ENCODE measurements at places on chromosomes 6 and 20.

DNA sequence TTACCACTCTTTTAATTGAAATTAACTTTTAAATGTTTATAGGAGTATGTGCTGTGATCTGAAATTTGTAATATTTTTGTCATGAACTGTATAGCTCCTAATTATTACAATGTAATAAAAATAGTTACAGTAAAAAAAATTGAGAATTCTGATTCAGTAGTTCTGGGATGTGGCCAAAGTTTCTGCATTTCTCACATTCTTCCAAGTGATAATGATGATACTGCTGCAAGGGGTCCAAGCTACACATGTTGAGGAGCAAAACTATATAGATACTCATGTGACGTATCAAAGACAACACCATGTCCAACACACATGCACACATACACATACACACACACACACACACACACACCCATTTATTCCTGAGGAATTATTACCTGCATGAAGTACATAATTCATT lies 71.0 kb upstream of the FAM83B start:
- DNase-seq: no peak

DNA sequence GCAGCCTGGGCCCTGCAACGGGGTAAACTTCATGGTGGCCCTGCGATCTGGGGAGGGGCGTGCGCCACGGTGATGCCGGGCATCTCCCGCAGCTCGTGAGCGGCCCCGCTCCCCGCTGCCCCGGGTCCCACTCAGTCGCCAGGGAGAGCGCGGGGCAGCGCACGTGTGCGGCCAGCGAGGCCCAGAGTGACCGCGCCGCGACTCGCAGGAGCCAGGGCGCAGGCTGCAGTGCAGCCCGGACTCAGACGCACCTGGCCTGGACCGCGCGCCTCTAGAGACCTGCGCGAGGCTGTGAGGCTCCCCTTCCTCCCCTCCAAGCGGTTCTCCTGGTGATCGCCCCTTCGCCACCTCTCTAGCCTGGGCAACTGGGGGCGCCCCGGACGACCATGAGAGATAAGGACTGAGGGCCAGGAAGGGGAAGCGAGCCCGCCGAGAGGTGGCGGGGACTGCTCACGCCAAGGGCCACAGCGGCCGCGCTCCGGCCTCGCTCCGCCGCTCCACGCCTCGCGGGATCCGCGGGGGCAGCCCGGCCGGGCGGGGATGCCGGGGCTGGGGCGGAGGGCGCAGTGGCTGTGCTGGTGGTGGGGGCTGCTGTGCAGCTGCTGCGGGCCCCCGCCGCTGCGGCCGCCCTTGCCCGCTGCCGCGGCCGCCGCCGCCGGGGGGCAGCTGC lies 652 bp downstream of the BMP6 start:
- DNase-seq: no peak

GRCh38 chr20:34595377-34596184 lies 37.1 kb downstream of the MAP1LC3A start:
- DNase-seq: no peak

DNA sequence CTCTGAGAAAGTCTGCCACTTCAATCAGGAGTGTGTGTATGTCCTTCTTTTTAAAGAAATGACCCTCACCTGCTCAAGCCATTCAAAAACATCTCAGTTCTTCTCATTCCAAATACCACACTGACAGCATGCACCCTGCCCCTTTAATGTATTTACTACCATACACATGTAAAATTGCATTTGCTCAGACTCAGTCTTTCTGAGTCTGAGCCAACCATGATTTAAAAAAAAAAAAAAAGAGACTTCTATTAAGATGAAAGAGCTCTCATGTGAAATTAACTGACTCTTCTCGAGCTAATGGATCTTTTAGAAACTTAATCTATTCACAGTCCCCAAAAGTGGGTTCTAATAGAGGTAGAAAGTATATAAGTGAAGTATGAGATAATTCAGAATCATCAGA lies 1.4 kb upstream of the FILIP1 start:
- no peak for DNase-seq

- DNase-seq: peak; percentile 12
Measured at GRCh38 chr6:134249759-134250602, 67.9 kb downstream of the SGK1 start.

GRCh38 chr20:58260006-58260405 lies 31.6 kb upstream of the ANKRD60 start:
- DNase-seq: no peak

DNA sequence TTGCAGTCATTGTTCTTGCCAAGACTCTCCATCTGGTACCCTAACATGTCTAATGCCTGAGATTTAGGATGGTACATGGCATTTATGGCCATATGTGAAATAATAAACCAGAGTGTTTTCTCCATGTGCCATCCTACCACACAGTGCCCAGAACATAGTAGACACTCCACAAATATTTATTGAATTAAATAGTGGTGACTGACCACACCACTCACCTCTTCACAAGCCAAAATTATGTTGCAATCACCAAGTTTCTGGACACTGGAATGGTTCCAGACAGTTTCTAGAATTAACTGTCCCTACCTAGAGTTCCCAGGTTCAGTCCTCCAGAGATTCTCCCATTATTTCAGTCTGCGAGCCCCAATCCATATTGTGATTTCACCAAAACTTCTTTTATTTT lies 427.3 kb downstream of the KIF16B start:
- no peak for DNase-seq

- no peak for DNase-seq
Measured at GRCh38 chr6:44222486-44223318, 693 bp upstream of the SLC29A1 start.

- no peak for DNase-seq
Measured at GRCh38 chr20:33648396-33649004, 13.6 kb upstream of the C20orf144 start.

DNA sequence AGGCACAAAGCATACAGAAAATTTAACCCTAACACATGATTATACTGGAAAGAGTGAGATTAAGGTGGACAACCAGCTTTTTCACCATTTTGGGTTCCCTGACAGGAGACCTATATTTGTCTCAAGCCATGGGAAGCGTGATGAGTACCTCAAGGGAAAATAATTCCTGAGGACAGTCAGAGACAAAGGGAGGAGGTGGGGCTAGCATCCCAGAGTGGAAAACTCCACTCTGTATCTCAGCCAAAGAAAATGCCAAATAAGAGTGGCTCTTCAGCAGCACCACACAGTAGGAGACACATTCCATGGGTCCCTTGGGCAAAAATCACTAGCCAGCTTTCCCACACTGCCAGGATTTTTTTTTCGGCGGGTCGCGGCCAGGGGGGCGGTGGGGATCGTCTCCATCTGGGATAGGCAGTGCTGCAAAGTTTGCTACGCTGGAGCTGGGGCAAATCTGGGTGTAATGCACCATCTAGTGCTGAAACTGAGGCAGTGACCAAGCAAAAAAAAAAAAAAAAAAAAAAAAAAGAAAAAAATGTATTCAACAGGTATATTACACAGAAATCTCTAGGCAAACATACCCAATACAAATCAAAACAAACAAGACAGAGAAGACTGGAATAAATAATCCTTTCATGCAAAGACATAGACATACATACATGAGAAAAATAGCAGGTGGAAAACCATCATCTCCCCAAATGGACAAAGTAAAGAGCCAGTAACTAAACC lies 77.3 kb upstream of the SLC35F1 start:
- no peak for DNase-seq

- no peak for DNase-seq
Measured at GRCh38 chr6:144248476-144249301, 36.4 kb upstream of the UTRN start.

- DNase-seq: no peak
Measured at GRCh38 chr6:67966830-67967229, 668.3 kb upstream of the ADGRB3 start.
